ENCODE measurements at places on chromosomes 16 and 17.

- no peak for DNase-seq
Observed at GRCh38 chr16:21997697-21998480, 3.0 kb downstream of the PDZD9 start.

- no peak for DNase-seq
Observed at GRCh38 chr17:60577147-60577915, 22.7 kb upstream of the PPM1D start.

DNA sequence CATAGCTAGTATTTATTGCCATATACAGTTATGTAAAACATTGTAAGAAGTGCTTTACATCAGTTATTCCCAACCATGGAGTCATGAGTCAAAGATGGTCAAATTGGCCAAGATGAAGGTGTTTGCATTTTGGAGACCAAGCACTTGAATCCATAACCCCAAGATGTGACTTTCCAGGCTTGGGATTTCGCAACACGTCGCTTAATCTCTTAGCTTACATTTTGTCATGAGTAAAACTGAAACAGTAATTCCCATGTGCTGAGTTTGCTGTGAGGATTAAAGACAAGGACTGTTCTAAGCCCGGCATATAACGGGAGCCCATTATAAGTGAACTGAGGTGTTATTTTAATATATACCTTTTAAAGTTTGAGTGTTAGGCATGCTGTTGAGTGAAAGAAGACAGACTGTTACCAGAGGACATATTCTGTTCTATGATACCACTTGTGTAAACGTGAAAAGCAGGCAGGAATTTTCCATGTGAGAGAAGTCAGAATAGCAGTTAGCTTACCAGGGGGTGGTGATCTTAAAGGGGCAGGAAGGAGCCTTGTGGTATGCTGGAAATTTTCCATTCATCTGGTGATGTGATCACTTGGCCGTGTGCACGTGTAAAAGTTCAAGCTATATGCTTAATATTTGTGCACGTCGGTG lies 484.9 kb downstream of the WWOX start:
- no peak for DNase-seq

- DNase-seq: peak; percentile 37
Observed at GRCh38 chr16:85451641-85452363, 161.3 kb upstream of the GSE1 start.

DNA sequence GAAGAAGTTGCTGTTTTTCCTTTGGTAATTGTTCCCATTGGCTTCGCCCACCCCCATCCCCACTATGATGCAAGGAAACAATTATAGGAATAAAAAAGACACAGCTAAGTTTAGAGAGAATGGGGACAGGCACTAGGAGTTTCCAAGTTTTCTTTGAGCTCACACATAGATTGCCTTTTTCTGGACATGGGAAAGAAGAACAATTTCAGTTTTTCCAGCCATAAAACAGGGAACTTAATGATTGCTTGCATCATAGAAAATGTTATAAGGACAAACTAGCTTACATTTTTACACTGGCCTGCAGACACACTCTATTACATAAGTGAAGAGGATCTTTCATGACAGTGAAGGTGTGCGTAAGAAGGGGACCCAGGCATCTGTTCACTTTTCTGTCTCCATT lies 142.3 kb upstream of the ZFHX3 start:
- DNase-seq: no peak

- DNase-seq: no peak
Observed at GRCh38 chr16:56421976-56422669, 3.2 kb downstream of the AMFR start.

GRCh38 chr16:86338403-86339115 lies 171.8 kb upstream of the FOXF1 start:
- DNase-seq: no peak

DNA sequence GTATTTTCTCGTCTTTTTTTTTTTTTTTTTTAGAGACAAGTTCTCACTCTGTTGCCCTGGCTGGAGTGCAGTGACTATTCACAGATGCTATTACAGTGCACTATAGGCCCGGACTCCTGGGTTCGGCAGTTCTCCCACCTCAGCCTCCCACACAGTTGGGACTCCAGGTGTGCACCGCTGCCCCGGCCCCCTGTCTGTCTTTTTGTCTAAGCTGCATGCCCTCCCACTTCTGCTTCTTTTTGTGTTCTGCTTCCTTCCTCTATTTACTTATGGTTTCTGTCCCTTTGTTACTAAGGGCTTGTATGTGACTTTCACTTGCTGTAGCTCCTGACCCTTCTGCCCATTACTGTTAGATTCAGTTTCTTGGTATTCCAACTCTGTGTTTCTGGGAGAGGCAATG lies 20.5 kb downstream of the SLC7A6 start:
- DNase-seq: no peak

GRCh38 chr16:30335598-30336474 lies 19.3 kb downstream of the CD2BP2 start:
- no peak for DNase-seq

DNA sequence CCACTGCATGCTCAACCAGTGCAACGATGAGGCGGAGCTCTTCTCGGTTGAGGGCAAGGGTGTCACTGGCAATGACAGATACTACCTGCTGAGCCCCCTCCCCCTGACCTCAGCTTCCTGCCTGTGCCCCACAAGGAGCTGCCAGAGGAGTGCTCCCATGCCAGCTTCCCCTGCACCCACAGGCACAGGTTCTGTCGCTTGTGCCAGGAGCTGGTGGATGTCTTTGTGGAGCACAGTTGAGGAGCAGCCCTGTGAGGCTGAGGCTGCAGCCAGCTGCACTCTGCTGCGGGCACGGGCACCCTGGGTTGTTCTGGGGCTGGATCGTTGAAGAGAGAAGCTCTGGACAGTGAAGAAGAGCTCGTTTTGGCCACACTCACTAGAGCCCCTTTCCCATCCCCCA lies 165.3 kb upstream of the ZNF267 start:
- DNase-seq: no peak

GRCh38 chr16:60608971-60609370 lies 1427.3 kb downstream of the CDH8 start:
- DNase-seq: no peak

DNA sequence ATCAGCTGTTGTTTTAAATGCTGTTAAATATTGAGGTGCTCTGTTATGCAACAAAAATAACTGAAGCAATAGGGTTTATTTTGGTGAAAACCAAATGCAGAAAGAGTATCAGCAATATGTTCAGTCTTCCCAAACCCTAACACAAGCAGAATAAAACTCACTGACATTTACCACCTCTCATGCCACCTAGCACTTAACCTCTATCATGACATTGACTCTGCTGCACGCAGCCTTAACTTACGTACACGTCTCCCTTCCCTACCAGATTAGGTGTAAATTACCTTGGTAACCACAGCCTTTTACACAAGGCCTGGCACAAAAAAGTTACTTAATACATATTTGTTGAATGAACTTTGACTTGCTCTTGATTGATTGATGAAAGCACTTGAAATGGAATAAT lies 9.9 kb upstream of the AKAP1 start:
- DNase-seq: no peak

DNA sequence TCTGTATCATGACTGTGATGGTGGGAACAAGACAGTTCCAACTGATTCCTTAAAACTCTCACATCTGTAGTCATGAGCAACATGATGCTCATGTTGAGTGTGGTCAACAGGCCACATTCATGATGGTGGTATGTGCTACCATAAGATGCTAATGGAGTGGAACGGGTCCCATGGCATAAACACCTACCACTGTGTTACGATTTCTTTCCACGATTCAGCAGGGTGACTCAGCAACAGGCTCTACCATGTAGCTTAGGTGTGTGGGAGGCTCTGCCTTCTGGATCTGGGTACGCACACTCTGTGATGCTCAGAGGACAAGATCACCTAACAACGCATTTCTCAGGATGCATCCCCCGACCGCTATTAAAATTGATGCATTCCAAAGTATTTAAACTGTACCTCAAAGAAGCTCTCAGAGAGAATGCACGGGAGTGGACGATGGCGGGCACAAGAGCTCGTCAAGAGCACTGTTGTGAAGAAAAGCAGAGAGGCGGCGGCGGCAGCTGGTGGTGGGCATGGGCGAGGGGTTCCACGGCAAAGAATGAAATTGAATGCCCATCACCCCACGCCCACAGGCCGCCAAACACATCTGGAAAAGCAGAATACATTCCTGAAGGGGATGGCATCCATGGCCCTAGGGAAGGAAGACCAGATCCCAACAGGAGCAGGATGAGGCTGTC lies 133.3 kb downstream of the ZNF778 start:
- DNase-seq: no peak

DNA sequence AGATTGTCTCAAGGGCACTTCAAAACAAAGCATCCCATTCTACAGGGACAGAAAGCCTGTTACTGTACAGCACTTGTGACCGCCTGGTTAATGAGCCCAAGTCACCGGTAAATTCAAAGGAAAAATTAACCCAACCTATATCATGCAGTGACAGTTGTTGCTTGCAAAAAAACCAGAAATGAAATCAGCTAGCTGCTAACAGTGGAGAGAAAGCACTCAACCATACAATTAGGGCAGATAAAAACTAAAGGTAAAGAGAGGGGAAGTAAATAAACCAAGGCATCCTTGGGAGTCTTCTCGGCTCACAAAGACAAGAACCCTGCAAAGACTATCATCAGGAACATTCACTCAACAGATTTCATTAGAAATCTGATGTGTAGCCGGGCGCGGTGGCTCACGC lies 5.9 kb downstream of the RETREG3 start:
- DNase-seq: no peak

- peak; percentile 92 for DNase-seq
Observed at GRCh38 chr16:57185446-57185944, 344 bp downstream of the PSME3IP1 start.

- DNase-seq: no peak
Observed at GRCh38 chr17:75564195-75564594, 23.4 kb upstream of the MYO15B start.

DNA sequence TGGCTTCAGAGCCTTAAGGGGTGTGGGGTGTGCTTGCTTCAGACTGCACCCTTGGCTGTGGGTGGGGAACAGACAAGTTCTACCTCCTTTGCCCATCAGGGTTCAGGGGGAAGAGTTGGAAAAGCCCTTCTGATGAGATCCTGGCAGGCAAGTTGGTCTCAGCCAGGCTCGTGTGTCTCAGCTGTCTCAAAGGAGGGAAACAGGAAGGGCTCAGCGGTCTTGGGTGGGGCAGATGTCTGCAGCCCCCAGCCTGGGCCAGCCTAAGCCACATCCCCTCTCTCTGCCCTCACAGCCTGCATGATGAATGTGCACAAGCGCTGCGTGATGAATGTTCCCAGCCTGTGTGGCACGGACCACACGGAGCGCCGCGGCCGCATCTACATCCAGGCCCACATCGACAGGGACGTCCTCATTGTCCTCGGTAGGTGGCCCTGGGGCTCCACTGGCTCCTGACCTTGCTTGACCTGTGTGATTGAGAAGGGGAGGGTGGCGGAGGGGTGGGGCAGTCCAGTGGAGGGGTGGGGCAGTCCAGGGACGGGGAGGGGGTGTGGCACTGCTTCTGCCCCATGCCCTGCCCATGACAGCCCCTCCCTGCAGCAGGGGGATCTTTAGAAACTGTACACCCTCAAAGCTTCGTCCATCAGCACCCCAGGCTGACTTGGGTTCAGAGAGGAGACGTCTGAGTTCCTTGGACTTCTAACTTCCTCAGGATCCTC lies 199.5 kb downstream of the PRKCB start:
- DNase-seq: no peak

DNA sequence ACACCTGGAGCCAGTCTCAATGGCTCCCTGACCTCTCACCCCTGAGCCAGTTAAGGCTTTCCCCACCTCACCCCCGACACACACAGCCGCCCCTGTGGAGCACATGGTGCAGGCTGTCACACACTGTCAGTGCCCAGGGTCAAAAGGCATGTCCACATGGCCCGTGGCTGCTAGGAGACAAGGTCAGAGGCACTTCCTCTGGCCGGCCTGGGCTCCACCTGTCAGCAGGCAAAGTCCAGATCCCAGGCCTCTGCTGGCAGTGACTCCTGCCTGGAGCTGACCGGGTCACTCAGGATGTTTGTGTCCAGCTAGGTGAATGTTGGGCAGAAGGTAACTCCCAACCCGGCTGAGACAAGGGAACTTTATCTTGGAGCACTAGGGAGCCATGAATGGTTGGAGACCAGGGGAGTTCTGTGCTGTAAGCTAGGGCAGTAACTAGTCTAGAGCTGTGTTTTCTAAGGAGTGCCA lies 6.0 kb downstream of the SREBF1 start:
- no peak for DNase-seq

GRCh38 chr17:28142305-28142704 lies 99.8 kb downstream of the NLK start:
- DNase-seq: no peak

- no peak for DNase-seq
Observed at GRCh38 chr16:27199736-27200135, 3.6 kb upstream of the KDM8 start.

DNA sequence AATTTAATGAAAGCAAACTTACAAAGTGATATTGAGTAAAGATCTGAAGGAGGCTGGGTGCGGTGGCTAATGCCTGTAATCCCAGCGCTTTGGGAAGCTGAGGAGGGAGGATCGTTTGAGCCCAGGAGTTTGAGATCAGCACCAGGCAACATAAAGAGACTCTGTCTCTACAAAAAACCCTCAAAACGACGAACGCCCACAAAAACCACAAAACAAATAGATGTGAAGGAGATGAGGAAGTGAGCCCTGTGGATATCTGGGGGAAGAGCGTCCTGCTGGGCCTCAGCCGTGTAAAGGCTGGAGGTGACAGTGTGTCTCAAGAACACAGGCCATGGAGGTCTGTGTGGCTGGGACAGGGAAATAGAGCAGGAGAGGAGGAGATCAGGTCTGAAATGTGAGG lies 68.8 kb downstream of the ITFG1 start:
- DNase-seq: no peak

- no peak for DNase-seq
Observed at GRCh38 chr17:40714473-40714872, 10.9 kb upstream of the KRT24 start.

DNA sequence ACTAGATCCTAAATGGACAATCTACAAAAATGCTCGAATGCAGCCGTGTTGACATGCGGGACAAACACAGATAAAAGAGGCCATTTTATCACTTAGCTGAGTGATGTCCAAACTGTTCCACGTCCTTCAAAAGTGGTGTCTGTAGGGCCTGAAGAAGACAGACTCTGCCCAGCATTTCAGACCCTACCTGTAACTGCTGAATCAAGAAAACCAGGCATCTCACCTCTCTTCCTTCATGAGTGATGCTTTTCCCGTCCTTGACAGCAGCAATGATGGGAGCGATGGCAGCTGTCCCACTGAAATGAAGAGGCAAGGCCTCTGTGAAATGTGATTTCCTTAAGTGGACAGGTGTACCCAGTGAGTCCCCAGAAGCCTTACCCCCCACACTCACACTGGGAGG lies 12.3 kb downstream of the ELAC2 start:
- no peak for DNase-seq
